ENCODE measurements at places on chromosomes 2 and 18.

GRCh38 chr2:216428618-216429350 lies 16.5 kb downstream of the SMARCAL1 start:
- no peak for DNase-seq

DNA sequence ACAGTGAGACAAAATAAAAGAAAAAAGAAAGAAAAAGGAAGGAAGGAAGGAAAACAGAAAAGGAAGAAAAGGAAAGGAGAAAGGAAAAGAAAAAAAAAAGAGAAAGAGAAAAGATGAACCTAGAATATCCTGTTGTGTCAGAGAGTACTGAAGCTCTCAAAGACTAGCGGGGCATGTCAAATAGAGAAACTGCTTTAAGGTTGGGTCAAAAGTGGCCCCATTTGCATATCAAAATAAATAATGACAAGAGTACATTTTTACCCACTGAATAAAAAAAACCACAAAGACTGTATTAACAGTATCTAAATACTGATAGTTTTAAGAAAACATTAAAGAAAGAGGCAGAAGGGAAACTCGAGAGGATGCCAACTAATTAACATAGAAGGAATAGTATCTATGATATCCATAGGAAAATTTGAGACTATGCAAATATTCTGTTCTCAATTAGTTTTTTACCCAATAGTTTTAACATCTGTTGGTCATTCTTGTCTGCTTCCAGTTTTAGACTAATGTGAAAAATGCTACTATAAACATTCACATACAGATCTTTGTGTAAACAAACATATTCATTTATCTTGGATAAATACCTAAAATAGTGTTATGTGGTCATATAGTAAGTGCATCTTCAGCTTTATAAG lies 53.2 kb downstream of the SFXN5 start:
- DNase-seq, result no peak

DNA sequence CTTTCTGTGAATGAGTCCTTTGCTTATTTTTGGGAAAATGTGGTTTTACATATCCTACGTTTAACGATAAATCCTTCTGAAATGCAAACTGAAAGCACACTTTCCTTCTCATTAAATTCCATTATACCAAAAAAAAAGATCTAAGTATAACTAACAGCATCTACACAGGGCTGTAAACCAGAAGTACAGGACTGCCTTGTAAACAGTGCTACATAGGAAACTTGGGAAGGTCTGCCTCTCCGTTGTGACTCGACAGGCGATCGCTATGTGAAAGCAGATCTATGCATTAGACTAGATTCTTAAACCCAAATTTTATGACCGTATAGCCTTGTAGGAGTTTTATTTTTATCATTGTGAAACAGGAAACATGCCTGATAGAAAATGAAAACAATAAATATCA lies 690.5 kb downstream of the ARHGAP15 start:
- no peak for DNase-seq

DNA sequence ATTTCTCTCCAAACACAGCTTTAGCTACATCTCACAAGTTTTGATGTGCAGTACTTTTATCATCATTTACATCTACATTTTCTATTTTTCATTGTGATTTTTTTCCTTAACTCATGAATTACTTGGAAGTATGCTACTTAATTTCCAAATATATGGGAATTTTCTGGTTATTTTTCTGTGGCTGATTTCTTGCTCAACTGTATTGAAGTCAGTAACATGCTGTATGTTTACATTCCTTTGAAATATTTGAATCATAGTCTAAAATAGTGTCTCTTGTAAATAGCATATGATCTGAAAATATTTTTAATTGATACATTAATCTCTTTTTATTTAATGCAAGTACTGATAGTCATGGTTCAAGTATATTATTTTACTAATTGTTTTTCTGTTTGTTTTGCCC lies 26.0 kb upstream of the GALNT5 start:
- no peak for DNase-seq

- no peak for DNase-seq
Measured at GRCh38 chr2:45962177-45962921, 310.9 kb downstream of the PRKCE start.

GRCh38 chr2:143058851-143059250 lies 70.4 kb upstream of the ARHGAP15 start:
- DNase-seq, result no peak

DNA sequence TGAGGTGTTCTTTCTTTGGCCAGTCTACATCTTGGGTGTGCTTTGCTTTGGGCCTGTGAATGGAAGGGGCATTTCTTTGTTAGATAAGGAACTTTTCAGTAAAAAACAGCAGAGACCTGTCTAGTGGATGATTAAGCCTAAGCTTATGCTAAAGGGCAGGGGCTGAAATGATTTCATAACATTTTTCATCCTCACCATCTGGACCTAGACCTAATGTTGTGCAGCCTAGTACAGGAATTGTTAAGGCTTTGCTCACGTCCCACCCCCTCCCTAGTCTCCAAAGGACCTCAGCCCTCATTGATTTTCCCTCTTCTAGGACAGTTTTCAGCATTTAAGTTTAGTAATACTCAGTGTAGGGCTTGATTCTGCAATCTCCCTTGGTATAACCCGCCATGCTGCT lies 111.8 kb downstream of the PRKCE start:
- no peak for DNase-seq

DNA sequence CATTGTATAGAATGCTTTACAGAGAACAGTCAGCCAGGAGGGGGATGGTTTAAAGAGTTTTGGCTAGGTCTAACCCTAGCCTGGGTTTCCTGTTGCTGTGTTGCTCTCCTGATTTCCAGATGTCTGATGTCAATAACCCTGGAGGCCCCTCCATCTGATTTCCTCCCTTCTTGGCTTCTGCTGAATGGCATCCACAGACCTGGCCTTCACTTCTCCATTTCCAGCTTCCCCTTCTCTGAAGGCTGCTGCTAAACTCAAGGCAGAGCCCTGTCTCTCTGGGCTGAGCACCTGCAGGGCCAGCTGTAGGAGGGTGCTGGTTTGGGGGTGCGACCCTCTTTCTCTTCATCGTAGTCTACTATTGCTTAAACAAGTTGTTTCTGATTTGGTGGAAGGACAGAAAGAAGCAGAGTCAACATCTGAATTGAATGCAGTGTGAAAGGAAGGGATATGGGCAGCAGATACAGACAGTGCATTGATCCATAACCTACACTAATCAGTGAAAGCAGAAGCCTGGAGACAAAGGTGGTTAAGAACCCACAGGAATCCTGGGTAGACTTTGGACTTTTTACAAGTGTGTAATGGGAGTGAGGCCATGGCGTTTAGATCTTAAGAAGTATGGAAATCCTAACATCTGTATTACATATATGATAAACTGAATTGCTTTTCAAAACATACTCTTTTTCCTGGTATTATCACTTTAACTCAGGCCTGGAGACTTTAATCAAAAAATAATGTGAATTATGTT lies 153.6 kb downstream of the HRH4 start:
- DNase-seq, result no peak

All from activated T-cell treated with anti-CD3 and anti-CD28 coated beads for 48 hours (primary cell).